ENCODE measurements at places on chromosomes 1 and 21. TPM values are rescaled to one million over a fixed set of nuclear protein-coding genes. Genes with fewer than 3 reads are reported as not detected.

DNA sequence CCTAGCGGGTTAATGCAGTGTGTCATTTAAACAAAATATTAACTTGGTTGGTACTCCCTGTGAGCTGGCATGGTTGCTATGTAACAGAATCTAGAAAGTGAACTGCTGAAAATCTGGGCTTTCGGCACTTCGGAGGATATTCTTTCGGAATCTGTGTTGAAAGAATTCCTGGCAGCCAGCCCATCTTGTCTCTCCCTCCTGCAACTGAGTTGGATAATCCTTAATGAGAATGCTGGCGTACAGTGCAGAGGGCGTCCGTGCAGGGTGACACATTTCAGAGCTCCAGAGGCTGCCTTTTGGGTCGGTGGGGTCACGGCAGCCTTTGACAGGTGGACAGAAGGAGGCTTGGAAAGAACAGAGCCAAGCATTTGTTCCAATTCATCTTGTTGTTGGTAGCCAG lies 3.7 kb downstream of the KAZN start:
- DNase-seq = no peak

DNA sequence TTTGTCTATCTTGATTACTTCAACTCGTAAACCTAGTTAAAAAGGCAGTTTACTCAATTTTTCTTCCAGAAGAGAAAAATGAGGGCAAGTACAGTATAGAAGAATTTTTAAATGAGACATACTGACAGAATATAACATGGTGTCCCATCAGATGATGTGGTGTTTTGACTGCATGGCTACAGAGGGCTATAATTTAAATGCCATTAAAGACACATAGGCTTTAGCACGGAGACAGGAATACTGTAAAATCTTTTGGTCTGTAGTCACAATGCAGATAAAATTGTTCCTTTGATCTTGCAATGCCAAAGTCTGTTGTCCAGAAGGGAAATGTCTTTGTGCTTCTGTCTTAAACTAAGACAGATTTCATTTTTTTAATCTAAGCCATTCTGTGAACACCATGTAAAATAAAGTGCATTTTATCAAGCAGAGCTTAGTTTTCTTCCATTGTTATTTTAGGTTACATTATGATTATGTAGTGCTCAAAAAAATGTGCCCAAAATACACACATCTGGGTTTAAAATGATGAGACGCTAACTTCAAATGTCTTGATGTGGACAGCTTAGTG lies 249.6 kb downstream of the PTPRC start:
- DNase-seq = no peak

GRCh38 chr1:234529950-234530237 lies 50.9 kb upstream of the TARBP1 start:
- DNase-seq = no peak

GRCh38 chr1:174337000-174337681 lies 110.6 kb upstream of the GPR52 start:
- no peak for DNase-seq

GRCh38 chr21:38912102-38912629 lies 106.4 kb downstream of the ETS2 start:
- no peak for DNase-seq

GRCh38 chr1:115531631-115532264 lies 110.0 kb upstream of the VANGL1 start:
- DNase-seq = no peak

DNA sequence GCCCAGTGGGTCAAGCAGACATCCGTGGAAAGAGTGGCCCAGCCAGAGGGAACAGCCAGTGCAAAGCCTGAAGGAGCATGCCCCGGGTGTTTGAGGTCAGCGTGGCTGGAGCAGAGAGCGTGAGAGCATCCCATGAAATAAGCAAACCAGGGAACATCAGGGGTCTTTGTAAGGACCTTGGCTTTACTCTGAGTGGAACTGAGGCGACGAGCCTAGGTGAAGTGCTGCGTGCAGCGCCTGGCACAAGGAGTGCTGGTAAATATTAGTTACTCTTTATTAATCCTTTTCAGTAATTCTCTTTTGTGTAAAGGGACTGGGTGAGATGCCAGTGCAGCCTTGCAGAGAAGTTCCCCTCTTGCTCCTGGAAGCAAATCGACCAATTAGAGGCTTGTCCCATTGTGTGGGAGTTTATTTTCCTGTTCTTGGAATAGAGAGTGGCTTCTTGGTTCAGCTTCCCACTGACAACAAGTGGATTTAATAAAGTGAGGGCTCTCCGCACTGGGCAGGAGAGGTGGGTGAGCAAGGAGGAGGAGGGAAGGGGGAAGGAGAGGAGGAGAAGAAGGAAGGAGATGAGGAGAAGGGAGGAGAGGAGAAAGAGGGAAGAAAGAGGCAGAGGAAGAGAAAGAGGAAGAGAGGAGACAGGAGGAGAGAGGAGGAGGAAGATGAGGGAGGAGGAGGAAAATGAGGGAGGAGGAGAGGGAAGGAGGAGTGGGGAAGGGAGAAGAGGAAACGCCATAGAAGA lies 37.6 kb upstream of the DISP3 start:
- DNase-seq = no peak

DNA sequence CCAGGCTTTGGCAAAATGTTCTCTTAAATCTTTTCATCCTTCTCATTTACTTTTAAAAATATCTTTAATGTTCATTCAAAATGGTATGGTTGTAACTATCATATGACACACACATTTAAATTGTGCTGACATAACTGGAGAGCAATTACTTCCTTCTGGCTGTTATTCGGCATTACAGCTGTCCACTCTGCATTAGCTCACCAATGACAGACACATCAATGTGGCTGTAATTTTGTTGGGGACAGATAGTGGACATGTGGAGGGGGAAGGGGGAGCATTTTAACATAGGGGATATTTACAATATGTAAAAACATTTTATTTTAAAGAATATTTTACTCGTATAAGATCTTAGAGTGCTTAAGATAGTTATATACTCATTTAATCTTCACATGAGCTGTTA lies 319.8 kb downstream of the HMCN1 start:
- DNase-seq = no peak

- DNase-seq = no peak
Observed at GRCh38 chr1:185581961-185582725, 152.0 kb upstream of the HMCN1 start.

DNA sequence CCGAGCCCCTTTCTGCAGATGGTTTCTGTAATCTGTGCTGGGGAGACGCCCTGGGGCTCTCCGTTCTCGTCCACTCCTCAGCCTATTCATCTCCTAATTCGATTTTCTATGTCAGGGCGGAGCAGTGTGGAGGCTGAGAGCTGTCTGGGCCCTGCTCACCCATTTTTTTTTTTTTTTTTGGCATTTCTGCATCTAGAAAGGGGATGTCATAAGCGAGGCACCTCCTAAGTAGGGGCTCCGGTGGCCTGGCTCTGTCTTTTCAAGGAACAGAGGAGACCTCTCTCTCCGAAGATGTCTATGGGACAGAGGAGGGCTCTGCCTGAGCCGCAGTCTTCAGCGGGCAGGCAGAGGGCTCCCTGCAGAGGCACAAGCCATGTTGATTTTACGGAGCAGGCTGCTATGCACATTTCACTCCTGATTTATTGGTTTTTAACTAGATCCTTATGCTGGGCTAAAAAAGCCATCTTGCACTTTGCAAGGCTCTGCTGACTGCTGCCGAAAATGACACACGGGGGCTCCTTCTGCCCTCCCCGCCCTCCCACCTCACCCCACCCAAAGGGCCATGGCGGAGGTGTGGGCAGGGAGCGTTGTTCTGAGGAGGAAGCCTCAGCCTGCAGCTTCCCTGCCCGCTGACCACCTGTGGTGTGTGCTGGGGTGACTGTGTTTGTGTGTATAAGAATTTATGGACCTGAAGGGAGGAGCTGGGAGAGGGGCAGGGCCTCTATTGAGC lies 71.0 kb downstream of the FOXD2 start:
- peak; percentile 54 for DNase-seq

DNA sequence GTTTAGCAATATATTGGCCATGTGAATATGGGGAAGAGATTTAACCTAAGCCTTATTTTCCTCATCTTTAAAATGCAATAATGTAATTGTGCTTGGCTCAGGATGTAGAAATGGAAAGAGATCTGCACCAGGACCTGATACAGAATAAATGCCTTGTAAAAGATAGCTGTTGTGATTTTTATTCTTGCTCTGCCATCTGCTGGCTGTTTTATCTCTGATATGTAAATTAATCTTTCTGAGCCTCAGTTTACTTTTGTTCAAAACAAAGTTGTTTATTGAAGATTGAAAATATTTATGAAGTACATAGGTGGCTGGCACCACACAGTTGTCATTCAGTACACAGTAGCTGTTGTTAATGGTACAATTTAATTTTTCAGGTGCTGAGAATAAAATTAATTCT lies 21.9 kb downstream of the ZYG11B start:
- no peak for DNase-seq

- no peak for DNase-seq
Observed at GRCh38 chr1:19648239-19648638, 4.1 kb downstream of the NBL1 start.

DNA sequence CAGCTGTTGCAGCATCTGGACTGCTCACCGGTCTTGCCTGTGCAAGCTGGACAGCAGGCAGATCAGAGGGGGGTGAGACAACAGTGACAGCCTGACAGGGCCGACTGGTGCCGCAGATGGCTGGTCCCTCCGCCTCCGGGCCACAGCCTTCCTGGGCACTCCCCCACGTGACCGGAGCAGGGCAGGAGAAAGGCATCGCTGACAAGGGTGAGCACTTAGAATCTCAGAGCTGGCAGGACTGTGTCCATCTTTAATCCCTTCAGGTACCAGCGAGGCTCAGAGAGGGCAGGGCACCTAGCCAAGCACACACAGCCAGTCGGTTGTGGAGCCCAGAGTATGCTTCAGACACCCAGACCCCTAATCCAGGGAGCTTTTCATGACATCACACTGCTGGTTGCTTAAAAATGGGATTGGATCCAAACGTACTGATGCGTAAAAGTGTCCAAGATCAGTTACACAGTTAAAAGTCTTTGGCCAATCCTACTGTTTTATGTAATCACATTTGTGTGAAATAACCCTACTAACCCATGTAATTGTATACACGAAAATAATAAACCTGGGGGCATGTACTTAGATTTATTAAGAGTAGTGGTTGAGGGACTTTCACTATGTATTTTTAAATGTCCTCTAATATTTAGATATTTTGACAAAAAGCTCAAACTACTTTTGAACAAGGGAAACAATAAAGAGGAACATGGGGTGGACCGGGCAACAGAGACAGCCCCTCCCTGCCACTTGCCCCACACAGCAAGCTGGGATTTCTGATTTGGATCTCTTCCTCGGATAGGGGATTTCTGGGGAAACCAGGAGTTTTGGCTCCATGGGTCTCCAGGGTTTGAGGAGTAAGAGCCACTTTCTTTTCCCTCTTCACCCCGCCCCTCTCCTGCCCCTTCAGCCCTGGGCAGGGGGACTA lies 758 bp upstream of the CNTN2 start:
- no peak for DNase-seq

DNA sequence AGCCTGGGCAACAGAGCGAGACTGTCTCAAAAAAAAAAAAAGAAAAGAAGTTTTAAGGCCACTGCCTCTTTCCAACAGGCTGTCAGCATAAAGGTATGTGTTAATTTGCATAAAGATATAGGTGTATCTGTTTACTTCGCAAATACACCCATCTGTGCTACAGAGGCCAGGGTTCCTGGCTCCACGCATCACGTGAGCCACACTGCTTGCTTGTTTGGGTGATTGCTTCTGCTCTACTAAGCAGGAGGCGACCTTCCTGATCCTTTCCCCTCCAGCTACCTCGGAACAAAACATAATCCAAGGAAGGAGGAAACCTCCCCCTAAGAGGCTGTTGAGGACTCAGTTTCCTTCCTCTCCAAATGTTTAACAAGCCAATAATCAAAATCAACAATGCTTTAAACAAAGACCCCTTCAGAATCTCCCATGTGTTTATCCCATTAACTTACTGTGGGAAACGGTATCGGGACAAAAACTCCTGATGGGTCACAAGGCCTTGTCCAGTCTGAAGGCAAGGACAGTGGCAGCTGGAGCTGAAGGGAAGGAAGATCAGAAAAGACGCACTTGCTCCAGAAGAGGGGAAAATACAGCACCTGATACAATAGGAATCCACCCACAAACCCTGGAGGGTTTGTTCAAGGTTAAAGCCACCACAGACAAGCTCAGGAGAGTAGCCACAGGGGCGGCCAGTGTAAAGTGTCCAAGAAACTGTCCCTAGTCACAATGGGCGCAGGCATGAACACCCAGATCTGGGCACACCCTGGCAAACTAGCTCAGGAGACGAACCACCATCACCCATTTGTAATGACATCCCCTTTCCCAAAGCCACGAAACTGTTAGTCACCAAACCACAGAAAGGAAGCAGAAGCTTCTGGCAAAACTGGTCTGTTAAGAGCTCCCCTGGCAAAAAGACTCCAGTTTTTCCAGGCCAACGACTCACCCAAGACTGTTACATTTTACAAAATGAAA lies 17.2 kb downstream of the CTNNBIP1 start:
- DNase-seq = no peak

DNA sequence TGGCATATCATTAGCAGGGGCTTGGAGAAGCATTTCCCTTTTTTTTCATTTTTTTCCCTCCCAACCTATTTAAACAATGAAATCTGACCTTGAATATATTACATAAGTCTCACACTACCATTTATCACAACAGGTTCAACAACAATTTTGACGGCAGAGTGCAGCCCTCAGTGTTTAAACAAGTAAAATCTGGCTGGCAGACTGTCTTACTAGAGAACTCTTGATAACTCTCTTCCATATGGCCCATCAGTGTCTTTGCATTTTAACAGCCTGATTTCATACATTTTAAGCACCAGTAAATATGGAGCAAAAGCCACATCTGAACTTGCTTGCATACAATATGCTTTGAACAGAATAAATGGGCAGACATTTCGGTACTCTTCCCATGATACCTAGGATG lies 213.0 kb downstream of the KCTD3 start:
- DNase-seq = no peak

DNA sequence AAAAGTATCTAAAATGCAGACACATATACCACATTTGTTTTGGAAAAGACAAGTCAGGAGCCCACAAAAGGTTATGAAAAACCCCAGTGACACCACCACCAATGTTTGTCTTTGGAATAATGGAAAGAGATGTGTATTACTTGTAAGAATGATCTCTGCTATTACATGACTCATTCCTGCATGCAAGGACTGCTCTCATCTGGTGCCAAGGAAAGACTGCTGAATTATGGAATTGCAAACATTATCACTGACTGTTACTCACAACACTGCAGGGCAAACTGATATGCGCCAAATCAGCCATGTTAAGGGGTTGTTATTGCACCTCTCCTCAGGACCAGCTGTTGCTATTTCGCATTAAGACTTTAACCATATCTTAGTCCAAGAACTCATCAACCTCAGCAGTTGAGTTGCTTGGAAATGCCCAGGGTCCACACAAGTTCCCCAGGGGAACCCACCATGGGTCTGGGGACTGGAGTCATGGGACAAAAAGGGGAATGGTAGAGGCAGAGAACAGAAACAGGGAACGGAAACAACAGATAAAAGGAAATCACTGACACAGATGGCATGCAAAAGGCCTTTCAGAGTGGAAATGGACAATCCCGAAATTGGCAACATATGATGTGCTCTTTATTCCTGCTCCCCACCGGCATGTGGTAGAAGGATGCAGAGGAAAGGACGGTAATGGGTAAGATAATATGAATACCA lies 34.4 kb downstream of the CAPZB start:
- DNase-seq = no peak

The TRABD2B gene
- 3.4 TPM for total RNA-seq

The AGBL4 gene
- total RNA-seq = 0.32 TPM

All from cardiac septum (tissue), 1 donor.